ENCODE measurements at places on chromosomes 3 and 15.
A peak's percentile ranks its signal among the peaks of the same experiment; 100 is the strongest.

- DNase-seq = peak; percentile 59
These were observed 202.2 kb upstream of the BHLHE40 start for GRCh38 chr3:4776980-4777581.

DNA sequence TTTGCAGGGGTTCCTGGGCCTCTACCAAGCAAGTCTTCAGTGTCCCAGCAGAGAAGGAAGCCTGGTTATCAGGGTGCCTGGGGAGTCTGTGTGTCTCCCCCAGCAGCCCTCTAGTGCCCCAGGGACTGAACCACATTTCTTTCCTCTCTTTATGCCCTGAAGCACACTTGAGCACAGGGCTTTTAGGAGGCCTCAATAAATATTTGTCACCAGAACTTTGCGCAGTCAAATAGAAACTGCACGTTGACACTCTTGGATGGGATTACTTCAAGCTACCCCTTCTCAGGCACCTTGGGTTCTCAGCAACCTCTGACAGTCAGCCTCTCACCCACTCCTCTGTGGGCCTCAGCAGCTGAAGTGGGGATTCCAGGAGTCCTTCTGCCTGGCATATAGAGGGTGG lies 226.6 kb upstream of the HES1 start:
- no peak for DNase-seq

DNA sequence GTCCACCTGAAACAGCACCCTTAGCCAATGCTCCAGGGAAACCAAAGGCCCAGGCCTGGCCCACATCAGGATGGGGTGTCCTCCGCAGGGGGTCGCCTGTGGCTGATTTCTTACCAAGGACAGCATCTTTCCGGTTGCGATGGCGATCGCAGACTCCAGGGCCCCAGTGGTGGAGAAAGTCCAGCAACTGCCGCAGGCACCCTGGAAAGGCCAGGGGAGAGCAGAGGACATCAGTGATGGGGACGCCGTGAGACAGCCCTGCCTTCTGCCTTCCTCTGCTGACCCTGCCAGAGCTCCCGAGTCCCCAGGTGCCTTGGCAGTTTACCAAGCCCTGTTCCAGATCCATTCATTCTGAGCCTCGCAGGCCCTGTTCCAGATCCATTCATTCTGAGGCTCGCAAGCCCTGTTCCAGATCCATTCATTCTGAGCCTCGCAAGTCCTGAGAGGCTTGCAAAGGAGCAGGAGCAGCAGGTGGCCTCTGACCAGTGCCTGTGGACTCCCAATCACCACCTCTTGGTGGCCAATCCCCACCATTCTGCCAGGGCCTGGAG lies 12.5 kb downstream of the CTSH start:
- DNase-seq = no peak

DNA sequence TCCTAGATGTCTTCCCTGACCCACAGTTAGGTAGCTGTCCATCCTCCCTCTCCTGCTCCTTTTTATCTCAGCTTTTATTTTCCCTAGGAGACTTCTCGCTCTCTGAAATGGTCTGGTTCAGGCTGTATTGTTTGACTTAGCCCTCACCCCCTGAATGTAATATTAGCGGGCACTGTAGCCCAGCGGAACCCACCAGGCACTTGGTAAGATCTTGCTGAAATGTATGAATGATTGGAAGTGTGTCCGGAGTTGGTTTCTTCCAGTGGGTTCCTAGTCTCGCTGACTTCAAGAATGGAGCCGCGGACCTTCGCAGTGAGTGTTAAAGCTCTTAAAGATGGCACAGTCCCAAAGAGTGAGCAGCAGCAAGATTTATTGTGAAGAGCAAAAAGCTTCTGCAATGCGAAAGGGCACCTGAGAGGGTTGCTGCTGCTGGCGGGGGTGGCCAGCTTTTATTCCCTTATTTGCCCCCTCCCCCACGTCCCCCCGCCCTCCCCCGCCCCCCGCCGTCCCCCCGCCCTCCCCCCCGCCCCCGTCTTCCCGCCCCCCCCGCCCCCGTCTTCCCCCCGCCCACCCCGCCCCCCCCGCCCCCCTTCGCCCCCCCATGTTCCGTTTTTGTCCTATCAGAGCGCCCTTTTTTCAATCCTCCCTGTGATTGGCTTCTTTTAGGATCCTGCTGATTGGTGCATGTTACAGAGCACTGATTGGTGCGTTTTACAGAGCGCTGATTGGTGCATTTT lies 694 bp upstream of the EEFSEC start:
- DNase-seq = no peak

- peak; percentile 49 for DNase-seq
These were observed 274.1 kb downstream of the MECOM start for GRCh38 chr3:169389211-169389924.

- DNase-seq = no peak
These were observed 87.9 kb upstream of the CHD2 start for GRCh38 chr15:92812271-92812670.

DNA sequence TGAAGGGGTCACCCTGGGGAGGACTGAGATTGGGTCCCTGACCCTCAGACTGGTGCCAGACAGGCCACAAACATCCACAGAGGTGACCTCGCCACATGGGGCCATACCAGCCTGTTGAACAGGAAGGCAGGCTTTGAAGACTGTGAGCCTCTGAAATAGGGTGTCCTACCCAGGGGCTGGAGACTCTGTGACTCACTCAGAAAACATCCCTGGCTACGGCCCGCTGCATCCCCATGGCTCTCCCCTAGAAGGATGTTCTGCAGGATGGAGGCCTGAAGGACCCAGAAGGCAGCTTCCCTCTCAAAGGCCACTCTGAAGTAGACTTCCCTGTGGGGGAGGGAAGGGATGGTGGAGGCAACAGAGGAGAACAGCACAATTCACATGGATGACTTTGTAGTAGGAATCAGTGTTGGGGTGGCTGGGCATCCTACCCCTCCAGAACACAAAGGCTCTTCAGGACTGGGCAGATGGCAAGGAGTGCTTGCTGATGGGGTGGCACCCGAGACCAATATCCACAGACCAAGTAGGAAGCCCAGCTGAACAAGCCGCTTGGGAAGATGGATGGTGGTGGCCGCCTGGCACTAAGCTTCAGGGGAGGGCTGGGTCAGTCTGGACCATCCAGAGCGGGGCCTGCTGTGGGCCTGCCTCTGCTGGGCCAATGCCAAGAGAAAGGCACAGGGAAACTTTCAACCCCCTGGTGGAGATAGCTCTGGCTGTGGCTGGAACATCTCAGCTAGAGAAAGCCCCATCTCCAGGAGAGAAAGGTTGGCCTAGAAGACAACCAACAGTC lies 37.6 kb upstream of the DUSP7 start:
- DNase-seq = peak; percentile 64

DNA sequence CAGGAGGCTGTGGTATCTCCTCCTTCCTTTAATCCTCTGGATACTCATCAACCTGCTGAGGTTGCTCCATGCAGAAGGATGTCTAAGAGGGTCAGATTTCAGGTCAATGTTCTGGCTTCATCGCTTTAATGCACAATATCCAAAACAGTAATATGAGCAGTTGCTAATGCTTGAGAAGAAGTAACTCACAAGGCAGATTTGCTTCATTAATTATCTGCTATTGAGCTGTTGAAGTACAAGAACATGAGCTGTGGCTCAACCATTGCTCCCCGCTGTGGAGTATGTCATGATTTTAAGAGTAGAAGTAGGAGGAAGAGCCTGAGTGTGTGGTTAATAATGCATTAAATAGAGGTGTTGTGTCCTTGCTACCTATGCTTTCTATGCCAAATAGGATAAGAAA lies 1412.9 kb upstream of the ALCAM start:
- DNase-seq = no peak

DNA sequence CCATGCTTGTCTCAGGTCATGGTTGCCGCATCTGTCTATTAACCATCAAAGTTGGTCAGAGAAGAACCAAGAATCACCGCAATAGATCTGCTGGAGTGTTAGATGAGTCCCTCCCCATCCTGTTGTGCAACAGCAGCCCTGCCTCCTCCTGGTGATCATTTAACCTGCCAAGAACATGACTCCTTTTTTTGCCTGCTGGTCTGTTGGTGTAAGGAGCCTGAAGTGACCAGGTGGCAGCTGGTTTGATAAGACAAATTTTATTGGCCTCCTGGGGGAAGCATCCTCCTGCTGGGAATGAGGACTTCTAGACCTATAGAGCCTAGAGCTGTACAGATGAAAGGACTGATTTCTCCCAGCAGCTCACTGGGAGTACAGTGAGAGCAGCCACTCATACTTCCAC lies 43.5 kb upstream of the RAF1 start:
- DNase-seq = no peak

- DNase-seq = no peak
These were observed 207.1 kb downstream of the MEIS2 start for GRCh38 chr15:36893276-36893675.

- DNase-seq = no peak
These were observed 35.0 kb downstream of the ALCAM start for GRCh38 chr3:105401691-105402149.

DNA sequence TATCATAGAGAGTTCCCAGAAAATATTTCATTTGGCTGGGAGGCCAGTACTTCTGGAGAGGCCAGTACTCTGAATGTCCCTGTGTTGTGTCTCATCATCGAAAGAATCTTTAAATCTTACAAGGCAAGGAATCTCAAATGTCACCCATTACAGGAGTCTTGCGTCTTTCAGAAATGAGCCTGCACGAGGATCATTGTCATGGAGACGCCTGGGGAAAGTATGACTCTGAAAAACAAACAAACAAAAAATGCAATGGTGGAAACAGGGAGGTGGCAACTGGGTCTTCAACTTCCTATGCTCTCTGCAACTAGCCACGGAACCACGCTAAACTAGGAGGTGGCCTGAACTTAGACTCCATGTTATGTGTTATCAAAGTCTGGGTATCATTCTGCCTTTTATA lies 804.6 kb downstream of the EPHA3 start:
- no peak for DNase-seq

DNA sequence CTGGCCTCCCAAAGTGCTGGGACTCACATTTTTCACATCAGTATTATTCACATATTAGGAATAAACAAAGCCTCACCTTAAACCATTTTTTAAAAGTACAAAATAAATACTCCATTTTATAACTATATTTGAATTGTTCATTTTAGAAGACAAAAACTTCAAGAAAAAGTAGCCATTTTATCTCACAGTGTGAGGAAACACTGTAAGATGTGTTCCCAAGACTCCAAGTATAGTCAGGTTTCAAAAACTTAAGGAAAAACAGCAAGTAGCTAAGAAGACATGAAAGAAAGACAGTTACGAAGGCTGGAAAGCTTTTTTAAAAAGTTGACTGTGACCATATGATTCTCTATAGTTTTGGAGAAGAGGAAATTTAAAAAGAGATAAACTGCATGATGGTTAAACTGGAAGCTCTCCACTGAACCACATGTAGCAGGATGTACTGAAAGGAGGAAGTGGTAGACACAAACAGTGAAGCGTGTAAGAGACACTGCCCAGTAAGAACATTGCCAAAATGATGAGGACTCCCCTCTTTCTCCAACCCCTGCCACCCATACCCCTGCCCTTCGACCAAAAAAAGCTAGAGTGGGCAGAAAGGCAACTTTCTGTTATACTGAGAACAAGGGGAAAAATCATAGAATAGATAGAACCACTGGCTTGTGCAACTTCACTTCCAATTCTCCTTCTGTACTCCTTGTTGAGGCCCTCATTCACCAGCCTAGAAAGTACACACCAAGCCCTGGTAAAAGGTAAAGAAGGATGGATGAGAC lies 6.2 kb upstream of the TMF1 start:
- no peak for DNase-seq

DNA sequence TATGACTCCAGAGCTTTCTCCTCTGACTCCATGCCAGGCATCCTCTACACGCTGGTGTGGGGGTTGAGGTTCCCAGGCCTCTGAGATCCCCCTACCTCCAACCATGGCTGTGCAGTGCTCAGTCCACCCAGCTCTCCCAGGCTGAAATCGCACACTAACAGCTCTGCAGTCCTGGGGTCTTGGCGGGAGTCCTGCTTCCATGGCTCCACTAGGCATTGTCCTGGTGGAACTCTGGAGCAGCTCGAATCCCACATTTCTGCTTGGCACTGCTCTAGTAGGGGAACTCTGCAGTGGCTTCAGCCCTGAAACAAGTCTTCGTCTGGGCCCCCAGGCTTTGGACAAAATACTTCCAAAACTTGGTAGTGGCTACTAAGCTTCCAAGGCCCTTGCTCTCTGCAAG lies 50.7 kb downstream of the ROPN1B start:
- no peak for DNase-seq

GRCh38 chr3:7305561-7305960 lies 444.6 kb downstream of the GRM7 start:
- DNase-seq = no peak

Data from cardiac muscle cell (in vitro differentiated cells and primary cell).